Activated CD8-positive, alpha-beta memory T cell treated with anti-CD3 and anti-CD28 coated beads for 4 hours (primary cell): ENCODE measurements at places on chromosomes 13 and 19.

- DNase-seq: no peak
Measured at GRCh38 chr13:110944121-110944967, 29.5 kb upstream of the ANKRD10 start.

DNA sequence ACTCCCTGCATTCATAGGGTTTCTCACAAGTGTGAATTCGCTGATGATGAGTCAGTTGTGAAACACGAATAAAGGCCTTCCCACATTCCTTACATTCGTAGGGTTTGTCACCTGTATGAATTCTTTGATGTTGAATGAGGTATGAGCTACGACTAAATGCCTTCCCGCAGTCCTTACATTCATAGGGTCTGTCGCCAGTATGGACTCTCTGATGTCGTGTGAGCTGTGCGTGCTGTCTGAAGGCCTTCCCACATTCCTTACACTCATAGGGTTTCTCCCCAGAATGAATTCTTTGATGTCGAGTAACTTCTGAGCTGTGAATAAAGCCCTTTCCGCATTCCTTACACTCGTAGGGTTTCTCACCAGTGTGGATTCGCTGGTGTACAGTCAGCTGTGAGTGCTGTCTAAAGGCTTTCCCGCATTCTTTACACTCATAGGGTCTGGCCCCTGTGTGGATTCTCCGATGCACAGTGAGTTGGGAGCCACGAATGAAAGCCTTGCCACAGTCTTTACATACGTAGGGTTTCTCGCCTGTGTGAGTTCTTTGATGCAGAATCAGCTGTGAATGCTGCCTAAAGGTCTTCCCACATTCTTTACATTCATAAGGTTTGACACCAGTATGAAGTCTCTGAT, 30.5 kb upstream of the COX7A1 start:
- DNase-seq: no peak

GRCh38 chr13:27118428-27119054, 53.1 kb downstream of the USP12 start:
- DNase-seq: no peak

GRCh38 chr13:112846411-112847115, 122.5 kb upstream of the MCF2L start:
- DNase-seq: no peak

DNA sequence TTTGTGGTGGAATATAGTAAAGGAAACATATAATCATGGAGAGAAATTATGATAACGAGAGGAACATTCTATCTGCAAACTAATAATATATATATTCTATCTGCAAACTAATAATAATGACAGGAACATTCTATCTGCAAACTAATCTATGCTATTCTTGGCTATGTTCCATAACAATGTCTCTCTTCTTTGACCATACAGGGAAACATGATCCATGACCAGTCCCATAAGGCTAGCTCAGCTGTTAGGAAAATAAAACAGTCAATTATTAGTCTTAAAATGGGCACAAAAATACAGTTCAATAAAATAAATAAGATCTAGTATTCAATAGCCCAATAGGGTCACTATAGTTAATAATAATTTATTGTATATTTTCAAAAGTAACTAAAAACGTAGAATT, 707.8 kb upstream of the PCDH20 start:
- no peak for DNase-seq

GRCh38 chr13:73618275-73618865, 515.8 kb downstream of the KLF12 start:
- DNase-seq: no peak

DNA sequence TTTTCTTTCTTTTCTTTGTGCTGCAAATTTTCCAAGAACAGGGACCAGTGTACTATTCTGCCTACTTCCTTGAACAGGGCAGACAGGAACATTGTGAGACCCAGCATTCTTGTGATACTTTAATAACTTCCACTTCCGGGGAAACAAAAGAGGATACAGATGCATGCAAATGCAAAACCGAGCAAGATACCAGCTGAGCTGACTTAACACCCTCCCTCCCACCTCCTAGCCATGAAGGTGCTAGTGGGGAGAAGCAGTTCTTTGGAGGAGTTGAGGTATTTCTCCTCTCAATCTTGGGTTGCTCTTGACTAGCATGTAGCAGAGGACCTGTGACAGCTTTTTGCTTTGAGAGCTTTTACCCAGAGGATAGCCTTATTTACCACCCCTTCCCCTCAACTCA, 111.2 kb downstream of the KLF5 start:
- no peak for DNase-seq

DNA sequence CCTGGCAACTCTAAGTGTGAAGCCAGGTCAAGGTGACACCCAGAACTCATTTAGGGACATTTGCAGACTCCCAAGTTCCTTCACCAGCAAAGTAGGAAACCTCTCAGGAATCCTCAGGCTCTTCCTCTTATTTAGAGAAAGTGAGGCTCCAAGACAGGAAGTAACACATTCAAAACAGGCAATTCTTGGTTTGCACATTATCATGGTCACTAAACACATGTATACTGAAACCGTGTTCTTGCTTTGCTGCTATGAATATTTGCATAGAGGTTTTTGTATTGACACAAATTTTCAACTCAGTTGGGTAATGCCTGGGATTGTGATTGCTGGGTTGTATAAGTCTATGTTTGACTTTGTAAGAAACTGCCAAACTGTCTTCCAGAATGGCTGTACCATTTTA, 13.2 kb upstream of the URI1 start:
- no peak for DNase-seq

GRCh38 chr19:17560205-17560595, 4.8 kb downstream of the COLGALT1 start:
- no peak for DNase-seq
